ENCODE measurements at places on chromosomes 3 and 15.

DNA sequence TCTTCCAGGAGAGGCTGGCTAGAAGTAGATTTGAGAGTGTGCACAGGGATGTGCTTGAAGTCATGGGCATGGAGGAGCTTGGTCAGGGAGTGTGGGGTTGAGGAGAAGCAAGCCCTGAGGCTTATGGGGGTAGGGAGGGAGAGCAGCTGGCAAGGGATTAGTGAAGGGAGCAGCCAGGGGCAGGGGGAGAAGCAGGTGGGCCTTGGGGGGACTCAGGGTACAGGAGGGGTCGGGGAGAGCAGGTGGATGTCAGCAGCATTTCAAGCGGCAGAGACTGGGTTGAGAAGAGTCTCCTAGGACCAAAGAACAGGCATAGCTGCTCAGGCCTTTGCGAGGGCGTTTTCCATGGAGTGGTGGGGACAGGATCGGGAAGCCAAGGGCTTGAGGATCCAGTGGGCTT, 3.4 kb upstream of the LMAN1L start:
- DNase-seq, result no peak

DNA sequence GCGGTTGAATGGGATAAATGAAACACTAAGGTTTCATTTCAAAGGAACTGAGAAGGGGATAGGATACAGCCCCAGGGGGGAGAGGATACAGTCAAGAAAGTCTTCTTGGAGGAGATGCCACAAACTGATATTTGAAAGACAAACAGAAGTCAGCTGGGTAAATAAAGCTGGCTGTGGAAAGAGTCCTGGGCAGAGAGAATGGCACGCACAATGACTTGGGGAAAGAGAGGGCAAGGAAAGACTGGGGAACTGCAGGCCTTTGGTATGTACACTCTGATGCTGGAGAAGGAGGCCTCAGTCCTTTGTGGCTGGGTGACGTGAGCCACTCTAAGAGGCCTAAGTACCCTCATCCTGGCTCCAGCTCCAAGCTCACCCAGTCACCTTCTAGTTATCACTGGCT, 45.2 kb upstream of the LMCD1 start:
- DNase-seq, result no peak

- peak; percentile 77 for DNase-seq
Measured at GRCh38 chr3:87350367-87351199, 74.2 kb upstream of the POU1F1 start.

DNA sequence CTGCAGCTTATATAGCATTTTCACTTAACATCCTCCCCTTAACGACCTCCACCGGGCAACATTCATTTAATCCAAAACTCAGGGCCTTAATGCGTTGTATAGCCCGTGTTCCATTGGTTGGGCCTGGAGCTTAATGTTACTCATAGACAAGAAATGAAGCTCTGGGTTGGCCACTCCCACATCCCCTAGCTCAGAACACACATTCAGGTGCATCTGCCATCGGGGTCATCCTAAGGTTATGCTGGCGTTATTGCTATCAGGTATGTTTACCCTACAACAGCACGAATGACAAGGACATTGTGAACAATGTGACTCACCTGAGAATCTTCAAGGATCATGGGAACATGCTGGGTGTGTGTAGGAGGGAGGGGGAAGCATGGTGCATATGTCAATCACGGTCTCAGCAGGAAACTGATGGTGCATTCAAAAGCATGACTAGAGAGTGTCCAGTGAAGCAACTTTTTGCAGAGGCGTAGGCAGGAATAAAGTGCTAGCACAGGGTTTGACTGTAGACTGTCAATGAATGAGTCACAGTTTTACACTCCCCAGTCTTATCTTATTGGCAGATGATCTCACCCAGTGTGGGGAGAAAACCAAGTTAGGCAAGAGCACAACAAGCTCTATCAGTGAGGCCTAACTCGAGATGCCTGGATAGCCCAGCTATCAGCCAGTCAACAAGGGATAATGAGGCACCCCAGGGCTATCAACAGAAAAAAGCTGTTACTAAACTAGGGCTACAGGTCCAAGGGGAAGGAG, 402.1 kb upstream of the MCTP2 start:
- DNase-seq, result peak; percentile 39

DNA sequence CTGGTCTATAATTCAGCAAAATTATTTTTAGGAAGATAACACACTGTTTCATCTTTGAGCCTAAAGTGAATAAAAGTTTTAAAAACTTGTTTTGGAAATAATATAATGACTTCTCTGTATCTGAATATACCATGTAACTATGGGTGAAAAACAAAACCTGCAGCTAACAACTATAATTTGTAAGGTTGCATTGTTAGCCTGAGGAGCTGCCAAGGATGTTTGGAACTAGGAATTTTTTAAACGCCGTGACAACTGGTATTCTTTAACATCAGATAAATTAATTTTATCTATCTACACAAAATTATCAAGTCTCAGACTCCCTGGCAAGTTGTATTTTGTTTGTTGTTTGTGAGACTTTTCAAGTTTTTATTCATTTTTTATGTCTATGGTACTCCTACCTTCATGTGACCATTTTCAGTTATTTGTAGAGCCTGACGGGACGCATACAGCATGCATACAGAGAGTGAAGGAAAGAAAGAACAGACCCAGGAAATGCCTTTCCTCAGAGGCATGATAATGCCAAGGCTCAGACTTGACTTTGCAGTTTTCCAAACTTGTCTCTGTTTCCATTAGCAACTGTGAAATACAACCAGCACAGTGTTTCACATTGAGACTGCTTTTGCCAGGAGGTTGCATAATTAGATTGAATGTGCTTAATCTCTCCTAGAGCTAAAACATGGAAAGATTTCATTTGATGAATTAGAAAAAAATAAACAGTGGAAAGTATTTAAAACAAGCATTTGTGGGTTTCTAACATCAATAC, 60.8 kb upstream of the ARHGEF26 start:
- DNase-seq, result no peak

GRCh38 chr3:36367912-36368573, 12.3 kb upstream of the STAC start:
- no peak for DNase-seq

GRCh38 chr3:50737906-50738598, 63.3 kb downstream of the DOCK3 start:
- no peak for DNase-seq

- no peak for DNase-seq
Measured at GRCh38 chr3:52063026-52063723, 6.8 kb upstream of the DUSP7 start.

DNA sequence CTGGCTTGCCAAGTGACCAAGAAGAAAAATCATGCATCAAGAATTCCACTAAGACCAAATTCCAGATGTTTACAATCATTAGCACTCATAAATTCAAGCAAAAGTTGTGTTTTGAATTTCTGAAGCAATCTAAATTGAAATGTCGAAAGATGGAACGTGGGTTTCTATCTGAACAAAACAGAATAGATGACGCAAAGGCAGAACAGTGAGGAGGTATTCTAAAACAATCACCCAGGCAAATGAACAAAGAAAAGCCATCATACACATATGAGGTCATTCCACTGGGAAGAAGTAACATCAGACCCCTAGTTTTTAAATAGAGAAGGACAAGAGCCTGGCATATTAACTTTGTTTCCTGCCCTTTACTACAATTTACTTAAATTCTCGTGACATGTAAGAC, 58.0 kb downstream of the MCF2L2 start:
- no peak for DNase-seq

GRCh38 chr3:115834068-115834467, 210.8 kb downstream of the GAP43 start:
- DNase-seq, result peak; percentile 62

GRCh38 chr3:182500289-182500688, 293.0 kb upstream of the ATP11B start:
- DNase-seq, result no peak

DNA sequence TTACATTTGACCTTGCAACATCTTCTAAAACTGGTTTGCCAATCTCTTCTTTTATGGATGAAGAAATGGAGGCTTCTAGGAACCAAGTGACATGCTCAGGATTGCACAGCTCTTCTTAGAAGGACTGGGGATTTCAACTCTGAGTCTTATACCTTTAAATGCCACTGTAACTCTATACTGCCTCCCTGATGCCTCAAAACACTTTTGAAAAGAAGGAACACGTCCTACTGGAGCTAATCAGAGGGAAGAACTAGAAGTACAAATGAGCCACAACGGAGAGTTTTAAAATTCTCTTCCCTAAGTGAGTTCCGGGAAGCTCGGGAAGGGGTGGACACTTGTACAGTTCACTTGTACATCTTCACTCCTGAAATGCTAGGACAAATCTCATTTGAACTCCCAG, 949 bp upstream of the MITF start:
- DNase-seq, result peak; percentile 29

GRCh38 chr3:58417075-58417474, 16.6 kb downstream of the PDHB start:
- DNase-seq, result no peak

- DNase-seq, result no peak
Measured at GRCh38 chr3:124620600-124621063, 109.6 kb upstream of the UMPS start.

DNA sequence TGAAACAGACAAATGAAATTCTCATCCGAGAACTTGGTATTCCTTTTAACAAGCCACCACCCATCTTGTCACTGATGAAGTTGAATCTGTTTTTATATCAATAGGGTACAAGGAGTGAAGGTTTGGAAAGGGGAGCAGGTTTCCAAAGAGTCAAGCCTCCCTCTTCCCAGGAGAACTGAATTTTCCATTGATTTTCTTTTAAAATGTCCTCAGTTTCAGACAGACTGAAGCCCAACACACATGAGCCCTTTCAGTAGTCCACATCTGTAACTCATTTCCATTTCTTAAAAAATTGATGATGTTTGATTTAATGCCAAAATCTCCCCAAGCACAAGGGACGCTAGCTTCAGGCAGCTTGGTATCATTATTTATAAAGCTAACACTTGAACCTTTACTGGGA, 187.7 kb downstream of the FOXB1 start:
- DNase-seq, result no peak

DNA sequence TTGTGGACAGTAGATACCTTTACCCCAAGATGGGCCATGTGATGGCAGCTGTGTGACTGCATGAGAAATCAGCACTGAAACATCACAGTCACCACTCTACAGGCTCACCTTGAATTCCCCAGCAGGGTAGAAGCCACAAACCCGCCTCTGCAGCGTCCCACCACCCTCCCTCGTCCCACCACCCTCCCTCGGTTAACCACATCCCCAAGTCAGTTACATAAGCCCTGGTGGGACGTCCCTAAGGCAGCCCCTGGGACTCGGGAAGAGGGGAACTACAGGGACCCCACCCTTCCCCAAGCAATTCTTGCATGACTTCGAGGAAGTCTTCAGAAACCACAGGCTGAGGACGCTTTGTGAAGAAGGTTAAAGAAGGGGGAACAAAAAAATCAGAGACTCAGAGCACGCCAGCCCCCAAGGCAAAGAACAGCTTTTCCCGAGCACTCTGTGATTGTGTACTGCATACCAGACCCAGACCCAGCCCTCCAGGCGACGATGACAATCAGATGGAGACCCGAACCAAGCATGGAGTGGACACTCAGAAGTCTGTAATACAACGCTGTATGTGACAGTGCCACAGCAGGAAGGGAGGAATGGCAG, 60.5 kb downstream of the SH3BP5 start:
- no peak for DNase-seq

DNA sequence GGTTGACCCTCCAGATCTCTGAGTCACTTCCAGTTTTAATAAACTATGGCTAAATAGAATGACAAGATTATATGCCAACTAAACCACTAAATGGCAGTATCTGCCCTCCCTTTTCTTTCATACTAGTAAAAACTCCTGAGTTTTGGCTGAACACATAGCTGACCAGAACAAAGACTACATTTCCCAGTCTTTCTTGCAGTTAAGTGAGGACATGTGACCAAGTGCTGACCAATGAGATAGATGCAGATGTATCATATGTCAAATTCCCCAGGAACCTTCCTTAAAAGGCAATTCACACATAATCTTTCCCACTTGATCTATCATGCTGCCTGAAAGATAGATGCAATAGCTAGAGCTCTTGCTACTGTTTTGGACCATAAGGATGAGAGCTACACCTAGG, 191.3 kb downstream of the SHOX2 start:
- no peak for DNase-seq

DNA sequence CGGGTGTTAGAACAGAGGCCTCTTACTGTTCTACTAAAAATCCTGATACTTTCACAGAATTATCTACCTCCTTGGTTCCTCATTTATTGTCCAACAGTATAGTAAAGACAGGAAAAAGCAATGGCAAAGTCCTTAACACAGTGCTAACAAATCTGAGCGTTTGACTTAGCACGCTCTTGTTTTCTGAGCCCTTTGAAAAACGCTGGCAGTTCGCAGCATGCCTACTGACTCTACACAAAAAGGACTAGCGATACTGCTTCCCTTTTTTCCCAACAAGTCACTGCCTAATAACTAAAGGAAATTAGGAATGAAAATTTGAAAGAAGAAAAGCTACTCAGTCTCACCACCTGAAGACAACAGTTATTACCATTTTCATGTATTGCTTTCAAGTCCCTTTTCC, 34.8 kb upstream of the CEMIP start:
- DNase-seq, result no peak

- DNase-seq, result no peak
Measured at GRCh38 chr3:170992854-170993253, 33.7 kb downstream of the SLC2A2 start.

DNA sequence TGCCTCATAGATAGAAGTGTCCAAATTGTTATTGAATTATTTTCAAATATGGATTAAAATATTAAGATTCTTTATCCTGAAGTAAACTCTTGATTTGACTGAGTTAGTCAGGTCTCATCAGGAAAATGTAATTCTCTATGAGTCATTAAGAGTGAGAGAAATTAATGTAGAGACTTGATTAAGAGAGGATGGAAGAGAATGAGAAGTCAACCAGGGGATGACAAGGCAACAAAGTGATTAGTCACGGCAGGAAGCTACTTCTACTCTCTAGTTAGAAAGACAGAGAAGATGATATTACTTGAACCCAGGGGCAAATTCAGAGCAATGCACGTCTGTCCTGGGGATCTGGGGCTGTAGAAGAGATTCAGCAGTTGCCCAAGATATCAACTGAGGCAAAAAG, 202.5 kb downstream of the LSAMP start:
- DNase-seq, result no peak

GRCh38 chr15:53976844-53977392, 1.3 kb upstream of the UNC13C start:
- peak; percentile 27 for DNase-seq

- no peak for DNase-seq
Measured at GRCh38 chr3:162193148-162194095, 696.8 kb downstream of the OTOL1 start.

DNA sequence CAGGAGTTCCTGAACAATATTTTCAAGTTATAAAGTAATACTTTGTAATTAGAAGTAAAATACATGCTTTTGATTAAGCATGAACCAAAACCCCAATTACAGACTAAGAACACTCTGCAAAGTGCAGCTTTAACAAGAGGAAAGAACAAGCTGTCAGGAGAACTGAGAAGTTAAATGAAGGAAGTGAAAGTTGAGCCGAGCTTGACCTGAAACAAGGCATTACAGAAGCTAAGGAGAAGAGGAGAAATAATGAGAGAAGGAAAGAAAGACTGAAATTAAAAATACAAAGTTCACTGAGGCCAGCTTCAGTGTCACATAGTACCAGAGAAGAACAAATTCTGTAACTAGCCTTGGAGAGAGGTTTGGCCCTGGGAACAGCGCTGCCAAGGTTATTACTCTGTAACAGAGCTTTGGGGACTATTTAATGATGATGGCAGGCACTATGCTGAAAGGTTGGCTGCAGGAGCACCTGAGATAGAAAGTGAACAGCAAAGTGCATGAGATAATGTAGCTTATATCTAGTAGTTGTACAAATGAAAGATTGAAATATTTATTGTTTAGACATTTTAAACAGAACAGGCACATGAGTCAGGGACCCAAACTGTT, 241.9 kb upstream of the PEX5L start:
- DNase-seq, result no peak
